ENCODE measurements at places on chromosomes 1 and 21.

DNA sequence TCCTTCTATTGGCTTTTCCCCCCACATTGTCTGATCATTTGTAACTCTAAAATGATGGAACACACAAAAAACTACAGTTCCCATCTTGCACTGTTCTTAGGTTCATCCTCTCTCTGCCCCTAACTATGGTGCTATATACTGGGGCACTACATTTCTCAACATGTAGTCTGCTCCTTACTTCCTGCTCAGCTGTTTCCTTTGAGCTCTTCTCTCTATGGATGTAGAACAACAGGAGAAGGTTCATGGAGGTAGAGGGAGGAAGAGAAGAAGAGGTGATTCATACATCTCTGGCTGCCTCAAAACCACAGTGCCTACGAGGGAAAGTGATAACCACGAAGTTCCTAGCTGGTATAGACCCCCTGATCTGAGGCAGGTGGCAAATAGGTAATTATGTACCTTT, 7.0 kb upstream of the C1orf146 start:
- no peak for DNase-seq

- DNase-seq: no peak
Observed at GRCh38 chr1:204426035-204426436, 14.4 kb upstream of the PPP1R15B start.

DNA sequence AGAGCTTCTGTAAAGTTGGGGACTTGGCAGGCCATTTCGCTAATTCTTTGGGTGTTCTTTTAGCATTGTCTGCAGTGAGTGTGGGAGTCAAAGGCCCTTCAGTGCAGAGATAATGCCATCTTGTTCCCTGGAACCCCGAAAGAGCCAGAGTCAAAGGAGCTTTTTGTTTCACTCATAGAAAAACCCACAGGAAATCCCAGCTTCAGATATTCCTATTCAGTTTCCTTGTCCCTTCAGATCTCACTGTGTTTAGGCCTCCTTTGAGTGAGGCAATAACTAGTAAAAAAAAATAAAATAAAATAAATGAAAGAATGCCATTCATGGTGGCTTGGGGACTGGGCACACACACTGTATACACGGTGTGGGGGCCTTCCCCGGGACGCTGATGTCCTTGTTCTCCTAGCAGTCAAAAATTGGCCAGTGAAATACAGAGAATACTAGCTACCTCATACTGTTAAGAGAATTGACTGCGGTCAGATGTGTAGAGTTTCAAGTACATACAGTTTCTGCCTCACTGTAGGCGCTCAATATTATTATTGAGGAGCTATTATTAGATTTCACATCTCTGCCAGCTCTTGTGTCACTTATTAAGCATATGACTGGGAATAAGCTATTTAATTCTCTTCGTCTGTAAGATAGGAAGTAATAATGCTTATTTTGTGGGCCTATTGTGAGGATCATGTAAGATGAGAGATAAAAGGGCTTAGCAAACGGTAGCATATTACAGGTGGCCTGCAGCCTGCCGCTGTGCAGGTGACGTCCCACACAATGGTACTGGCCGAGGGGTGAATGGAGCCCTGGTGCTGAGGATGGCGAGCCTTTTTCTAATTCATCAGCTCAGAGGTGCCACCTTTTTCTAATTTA, 16.7 kb downstream of the DISC1 start:
- DNase-seq: no peak

DNA sequence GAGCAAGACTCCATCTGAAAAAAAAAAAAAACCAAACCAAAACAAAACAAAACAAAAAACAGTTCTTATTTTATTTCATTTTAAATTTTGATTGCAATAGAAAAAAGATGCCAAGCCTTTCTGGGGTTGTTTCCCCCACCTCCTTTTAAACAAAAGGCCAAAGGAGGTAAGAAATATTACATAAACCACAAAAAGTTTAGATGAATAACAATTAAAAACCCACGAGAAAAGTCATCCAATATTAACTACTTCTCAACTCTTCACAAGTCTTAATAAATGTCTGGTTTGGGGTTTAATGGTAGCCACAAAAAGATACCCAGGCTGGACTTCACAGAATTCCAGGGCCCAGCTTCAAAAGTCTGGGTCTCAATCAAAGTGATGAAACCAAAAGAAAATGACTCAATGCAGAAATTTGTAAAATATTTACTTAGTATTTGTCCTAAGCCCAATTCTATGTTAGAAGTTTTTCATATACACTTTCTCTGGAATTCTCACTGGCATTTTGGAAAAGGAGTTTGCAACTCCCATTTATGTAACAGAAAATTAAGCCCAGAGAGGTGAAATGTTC, 47.0 kb upstream of the SDC3 start:
- no peak for DNase-seq

DNA sequence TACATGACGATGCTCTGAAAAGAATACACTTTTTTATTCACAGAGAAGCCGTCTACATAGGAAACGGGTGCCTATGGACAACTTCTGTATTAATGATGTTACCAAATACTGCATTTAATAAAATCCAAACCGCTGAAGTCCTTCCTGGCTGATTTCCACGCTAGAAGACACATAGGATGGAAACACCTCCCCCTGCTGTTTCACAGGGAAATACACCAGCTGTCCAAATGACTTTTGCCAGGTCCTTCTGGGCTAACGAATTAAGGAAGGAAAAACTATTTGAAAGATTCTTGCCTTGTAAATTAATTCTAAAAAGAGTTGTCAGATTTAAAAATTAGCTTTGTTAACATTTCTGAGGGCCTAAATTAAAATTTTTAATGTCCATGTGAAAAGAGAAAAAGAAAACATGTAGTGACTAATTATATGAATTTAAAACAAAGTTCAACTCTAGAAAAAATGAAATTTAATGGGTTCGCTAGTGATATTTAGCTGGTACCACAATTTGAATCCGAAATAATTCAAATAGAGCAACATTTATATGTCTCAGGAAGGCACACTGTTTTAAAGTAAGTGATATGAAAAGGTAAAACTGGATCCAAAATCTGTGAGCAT, 146.0 kb downstream of the RERE start:
- DNase-seq: no peak

GRCh38 chr1:220880726-220881506, 1.7 kb downstream of the HLX start:
- no peak for DNase-seq

DNA sequence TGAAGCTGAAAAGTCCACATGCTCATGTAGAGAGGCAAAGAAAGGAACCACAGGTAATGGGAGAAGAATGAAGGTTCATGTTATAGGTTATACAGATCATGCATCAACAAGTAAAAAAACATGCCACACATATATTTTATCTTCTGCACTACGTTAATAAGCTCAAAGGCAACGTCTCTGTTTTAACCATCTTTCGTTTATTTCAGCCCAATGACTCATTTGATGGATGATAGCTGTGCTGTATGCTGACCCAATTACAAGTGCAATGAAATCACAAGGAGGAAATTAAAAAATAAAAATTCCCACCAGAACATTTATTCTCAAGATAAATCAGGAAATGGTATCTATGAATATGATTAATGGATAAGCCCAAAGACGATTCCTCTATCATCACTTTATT, 24.6 kb downstream of the XCL1 start:
- DNase-seq: no peak
